Activated CD8-positive, alpha-beta memory T cell treated with anti-CD3 and anti-CD28 coated beads for 4 hours (primary cell): ENCODE measurements at places on chromosomes 2 and 18.

DNA sequence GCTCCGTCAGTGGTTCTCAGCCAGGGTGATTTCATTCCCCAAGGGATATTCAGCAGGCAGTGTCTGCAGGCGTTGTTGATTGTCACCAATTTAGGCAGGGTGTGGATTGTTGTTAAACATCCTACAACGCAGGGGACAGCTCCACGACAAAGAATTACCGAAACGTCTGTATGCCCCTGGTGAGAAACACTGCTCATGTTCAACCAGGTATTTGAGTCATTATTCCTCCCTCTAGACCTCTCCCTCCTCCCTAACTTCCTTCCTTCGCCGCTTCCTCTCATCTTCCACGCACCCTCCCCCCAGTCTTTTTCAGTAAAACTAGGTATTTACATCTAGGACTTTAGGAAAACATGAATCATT, 50.8 kb downstream of the NCK2 start:
- DNase-seq = no peak

DNA sequence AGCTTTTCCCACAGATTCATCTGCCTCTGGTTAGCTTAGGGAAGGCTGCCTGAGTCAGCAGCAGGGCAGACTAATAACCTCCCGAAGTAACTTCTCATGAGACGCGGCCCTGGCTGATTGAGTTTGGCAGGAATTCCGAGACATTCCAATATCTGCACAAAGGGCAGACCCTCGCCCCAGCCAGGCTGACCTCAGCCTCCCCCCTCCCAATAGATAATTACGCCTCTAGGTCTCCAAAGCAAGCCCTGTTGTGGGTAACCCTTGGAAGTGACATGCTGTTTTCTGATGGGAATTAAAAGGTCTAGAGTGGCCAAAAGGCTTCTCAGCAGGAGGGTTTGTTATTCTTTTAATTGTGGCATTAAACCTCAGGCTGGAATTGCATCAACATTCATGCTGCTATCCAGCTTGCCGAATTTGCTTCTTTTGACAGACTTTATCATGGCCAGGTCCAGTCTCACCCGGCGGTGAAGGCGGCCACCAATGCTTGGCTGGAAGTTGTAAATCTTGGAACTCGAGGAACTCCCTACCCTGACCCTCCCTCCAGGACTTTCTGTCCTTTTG, 98.0 kb upstream of the SLC14A2 start:
- no peak for DNase-seq

- no peak for DNase-seq
These were observed 2.4 kb downstream of the ADRA2B start for GRCh38 chr2:96113951-96114350.

DNA sequence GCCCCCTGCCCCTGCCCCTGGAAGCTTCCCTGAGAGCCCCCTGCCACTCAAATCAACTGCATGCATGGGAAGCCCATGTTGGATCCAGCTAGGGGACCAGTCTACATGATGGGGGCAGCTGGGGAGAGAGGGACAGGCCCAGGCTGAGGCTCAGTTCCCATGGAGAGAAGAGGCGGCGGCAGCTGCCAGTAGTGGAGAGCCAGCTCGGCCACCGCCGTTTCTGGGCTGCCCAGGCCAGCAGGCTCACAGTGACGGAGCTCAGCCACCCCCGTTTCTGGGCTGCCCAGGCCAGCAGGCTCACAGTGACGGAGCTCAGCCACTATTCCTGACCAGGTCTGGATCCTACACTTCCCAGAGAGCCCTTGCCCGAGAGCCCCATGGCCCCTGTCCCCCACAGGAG, 3.6 kb downstream of the MAB21L4 start:
- DNase-seq = no peak

GRCh38 chr2:218020966-218021535, 18.3 kb upstream of the TNS1 start:
- no peak for DNase-seq

DNA sequence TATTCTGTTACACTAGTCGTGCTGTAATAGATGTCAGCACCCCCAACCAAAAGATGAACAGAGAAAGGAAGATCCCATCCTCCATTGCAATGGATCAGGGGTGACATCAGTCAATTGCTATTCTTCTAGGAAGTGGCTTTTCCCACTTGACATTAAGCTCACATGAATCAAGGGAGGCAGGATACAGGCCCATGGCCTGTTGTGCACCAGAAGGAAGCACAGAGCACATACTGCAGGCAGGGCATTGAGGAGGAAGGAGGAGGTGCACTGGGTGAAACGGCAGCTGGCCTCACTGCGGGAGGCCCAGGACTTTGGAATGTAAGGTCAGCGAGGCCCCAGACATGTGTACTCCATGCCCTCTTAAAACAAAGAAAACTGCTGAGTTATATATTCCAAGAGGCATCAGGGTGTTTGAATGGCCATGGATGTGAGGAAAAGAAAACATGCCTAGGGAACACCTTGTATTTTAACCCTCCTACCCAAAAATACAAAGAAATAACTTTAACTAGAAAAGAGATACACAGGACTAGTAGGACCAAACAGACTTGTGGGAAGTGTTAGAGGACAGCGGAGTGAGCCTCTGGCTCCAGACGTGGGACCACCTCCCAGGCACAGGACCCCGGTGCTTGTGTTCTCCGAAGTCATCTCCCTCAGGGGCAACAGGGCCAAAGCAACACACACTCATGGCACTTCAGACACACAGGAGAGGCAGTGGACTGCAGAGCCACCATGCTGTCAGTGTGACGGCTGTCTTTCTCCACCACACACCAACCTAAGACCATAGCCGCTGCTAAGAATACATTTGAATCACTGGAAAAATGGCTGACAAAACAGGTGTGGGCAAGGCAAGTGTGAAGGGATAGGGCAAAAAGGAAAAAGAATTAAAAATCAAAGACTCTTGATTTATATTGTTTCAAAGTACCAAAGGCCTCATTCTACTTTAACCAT, 51.4 kb upstream of the RIOK3 start:
- no peak for DNase-seq

DNA sequence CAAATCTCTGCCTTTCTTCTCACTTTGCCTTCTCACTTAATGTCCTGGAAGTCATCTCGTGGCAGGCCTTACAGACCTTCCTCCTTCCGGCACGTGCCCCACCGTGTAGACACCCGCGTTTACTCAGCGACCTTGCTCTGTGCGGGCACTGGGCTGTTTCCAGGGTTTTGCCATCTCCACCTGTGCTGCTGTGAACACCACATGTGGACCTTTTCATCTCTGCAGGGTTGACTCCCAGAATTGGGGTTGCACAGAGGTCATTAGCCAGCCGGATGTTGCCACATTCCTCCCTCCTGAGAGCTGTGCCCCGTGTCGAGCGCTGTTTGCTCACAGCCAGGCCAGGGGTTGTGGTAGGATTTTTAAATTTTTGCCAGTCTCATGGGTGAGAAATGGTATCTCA, 25.4 kb downstream of the KCNG2 start:
- no peak for DNase-seq

DNA sequence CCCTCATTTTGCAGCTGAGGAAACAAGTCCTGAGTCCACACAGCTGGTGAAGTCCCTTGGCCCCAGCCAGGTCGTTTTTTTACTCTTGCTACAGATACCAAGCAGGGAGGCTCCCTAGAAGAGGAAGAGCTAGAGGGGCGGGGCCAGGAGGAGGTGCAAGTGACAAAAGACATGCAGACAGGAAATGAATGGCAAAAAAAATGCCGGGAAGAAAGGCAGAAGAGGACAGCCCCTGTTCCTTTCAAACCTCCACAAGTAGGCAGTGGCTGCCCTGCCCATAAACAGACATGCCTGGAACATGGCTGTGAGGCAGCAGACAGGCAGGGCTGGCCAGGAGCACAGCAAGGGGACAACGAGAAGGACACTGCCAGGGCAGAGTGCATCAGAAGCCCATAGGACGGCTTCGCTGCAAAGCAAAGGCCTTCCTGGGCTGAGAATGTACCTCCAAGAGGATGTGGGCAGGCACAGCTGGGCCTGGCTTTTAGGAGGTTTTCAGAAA, 108.7 kb downstream of the ZBTB7C start:
- DNase-seq = no peak

- DNase-seq = no peak
These were observed 6.2 kb downstream of the APOB start for GRCh38 chr2:21037671-21038108.

- no peak for DNase-seq
These were observed 69.3 kb upstream of the MCFD2 start for GRCh38 chr2:46984642-46985476.

DNA sequence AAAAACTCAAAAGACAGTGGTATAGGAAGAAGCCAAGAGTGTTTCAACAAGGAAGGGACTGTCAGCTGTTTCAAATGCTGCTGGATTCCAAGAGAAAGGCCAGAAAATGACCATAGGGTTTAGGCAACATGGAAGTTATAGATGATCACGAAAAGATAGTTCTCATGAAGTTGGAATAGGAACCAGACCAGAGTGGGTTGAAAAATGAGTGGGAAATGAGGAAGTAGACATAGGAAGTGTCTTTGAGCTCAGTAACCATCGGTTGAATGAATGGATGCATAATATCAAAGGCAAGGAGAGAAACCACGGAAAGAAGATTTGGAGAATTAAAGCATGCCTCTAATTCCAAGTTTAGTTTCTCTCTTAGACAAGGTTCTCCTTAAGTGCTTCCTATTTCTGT, 1.3 kb downstream of the NCAPH start:
- no peak for DNase-seq

DNA sequence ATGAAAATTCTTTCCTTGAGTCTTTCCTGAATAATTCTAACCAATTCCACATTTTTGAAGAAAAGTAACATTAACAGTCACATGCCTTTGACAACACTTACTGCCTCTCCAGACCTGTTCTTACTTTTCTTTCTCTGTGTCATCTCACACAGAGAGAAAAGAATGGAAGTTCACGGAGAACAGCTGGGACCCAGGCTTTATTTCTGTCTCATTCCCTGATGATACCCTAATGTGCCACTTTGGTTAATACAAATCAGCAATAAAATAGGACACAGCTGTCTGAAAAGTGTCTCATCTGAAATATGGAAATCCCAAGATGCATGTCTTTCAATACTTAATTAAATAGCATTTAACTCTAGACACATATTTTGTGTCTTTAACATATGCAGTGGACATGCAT, 42.1 kb upstream of the RAB27B start:
- DNase-seq = no peak

DNA sequence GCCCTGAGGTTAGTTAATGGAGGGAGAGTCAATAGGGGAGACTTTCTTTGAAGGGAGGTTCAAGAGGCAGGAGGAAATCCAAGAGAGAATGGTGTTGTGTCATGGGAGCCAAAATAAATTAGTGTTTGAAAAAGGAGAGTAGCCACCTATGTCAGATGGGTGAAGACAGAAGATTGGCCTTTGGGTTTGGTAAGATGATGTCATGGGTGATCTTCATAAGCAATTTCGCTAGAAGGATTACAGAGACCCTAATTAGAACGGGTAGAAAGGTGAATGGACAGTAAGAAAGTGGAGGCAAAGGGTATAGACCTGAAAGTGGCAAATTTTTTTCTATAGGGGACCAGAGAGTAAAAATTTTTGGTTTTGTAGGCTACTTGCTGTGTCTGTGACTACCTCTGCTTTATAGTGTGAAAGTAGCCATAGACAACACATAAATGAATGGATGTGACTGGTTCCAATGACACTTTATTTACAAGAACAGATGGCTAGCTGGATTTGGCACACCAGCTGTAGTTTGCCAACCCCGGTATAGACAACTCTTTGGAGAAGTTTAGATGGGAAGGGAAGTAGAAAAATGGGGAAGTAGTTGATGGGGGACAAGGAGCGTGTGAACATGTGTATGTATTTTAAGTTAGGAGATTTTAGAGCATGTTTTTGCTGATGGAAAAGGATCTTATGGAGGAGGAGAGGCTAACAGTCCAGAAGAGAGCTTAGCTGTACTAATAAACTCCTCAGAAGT, 9.3 kb downstream of the STAMBP start:
- no peak for DNase-seq

DNA sequence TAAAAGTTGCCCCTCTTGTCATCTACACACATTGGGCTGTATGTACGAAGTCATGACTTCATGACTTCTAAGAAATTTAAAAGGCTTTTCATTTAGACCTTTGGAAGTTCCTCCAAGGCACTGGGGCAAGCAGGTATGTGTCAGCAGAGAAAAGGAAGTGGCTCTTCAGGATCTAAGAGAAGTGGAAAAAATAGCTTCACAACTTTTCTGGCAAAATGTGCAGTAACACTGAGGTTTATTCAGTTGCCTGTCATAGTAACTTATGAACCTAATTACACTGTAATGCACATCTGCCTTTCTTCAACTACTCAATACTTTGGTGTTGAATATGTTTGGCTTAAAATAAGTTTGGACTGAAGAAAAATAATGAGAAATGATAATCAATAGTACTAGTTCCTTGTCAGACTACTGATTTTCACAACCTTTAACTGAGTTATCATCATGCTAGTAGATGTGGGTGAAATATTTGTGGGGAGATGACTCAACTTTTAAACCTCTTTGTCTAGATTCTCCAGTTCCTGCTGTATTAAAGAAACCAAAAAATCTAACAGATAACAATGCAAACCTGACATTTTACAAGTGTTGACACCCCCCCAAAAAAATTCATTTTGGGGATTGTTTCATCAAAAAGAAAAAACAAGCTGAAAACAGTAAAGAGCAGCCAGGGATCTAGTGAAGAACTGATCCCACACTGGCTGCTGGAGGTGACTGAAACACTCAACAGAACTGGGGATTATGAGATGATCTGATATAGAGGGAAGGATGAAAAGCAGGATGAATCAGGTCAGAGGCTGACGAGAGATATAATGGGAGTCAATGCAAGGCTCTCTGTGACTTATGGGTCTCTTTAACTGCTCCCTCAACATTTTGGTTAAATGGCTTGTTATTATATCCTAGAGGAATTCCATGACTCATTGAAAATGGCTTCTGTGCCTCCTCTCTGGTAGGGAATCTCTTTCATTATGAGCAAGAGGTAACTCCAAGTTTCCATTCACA, 84.6 kb downstream of the COLEC12 start:
- no peak for DNase-seq

- DNase-seq = peak; percentile 42
These were observed at the start of gene ZBTB14 for GRCh38 chr18:5295231-5295920. Gene ZBTB14, minus strand, starts transcription at chr18:5295726. Its CDS starts 2,480 bp downstream, at chr18:5293246.

- no peak for DNase-seq
These were observed 165.3 kb downstream of the SNTG2 start for GRCh38 chr2:1115843-1116539.

GRCh38 chr2:230181195-230181594, 38.6 kb downstream of the SP110 start:
- DNase-seq = no peak

GRCh38 chr2:54526226-54526879, 70.2 kb downstream of the SPTBN1 start:
- no peak for DNase-seq

GRCh38 chr2:203758841-203759689, 52.6 kb downstream of the CD28 start:
- DNase-seq = no peak

DNA sequence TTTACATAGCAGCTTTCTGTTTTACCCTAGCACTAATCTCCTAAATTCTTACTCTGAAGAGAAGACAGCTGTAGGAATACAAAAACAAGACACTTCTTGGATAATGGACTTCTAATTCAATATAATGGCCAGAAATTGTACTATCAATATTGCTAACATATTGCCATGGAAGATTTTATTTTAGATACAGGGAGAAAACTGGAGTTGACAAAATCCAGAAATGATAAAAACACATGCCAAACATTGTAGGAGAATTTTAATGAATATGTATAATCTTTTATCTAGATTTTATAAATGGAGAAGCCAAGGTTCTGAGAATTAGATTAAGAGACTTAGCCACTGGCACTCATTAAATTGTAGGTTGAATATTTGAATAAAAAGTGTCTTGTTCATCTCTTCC, 1838.8 kb upstream of the LRRTM1 start:
- no peak for DNase-seq
